ENCODE measurements at places on chromosomes 1 and 21. TPM values are rescaled to one million over a fixed set of nuclear protein-coding genes. Genes with fewer than 3 reads are reported as not detected.

Gene SLAMF9
- not detected for total RNA-seq

Gene MTOR
- 50.1 TPM for total RNA-seq

Gene KRTAP11-1
- total RNA-seq, result not detected

Gene FMO5
- 0.66 TPM for total RNA-seq

Gene LMOD1
- not detected for total RNA-seq

Gene GUCA2B
- not detected for total RNA-seq

Gene PWP2
- total RNA-seq, result 9.6 TPM

Gene RGSL1
- not detected for total RNA-seq

Gene SPRR2A
- total RNA-seq, result not detected

Gene NOTCH2
- 90.9 TPM for total RNA-seq

Gene TCHHL1
- total RNA-seq, result not detected

Gene PSRC1
- 19.6 TPM for total RNA-seq

Gene TNFRSF14
- 106 TPM for total RNA-seq

Gene TAF5L
- total RNA-seq, result 29.7 TPM

Gene HMGCL
- total RNA-seq, result 23.8 TPM

Gene PTPRC
- total RNA-seq, result 556 TPM

Gene RCSD1
- 129 TPM for total RNA-seq

Gene PEX19
- total RNA-seq, result 54.4 TPM

Gene FLG
- not detected for total RNA-seq

Gene ADORA3
- total RNA-seq, result not detected

Gene VWA5B1
- total RNA-seq, result not detected

Gene ASB17
- total RNA-seq, result not detected

Gene CFAP45
- 1.6 TPM for total RNA-seq

Gene PEF1
- total RNA-seq, result 47.1 TPM

Gene NTMT2
- not detected for total RNA-seq

Gene OR2W3
- not detected for total RNA-seq

Gene NPHS2
- total RNA-seq, result not detected

Gene SLC1A7
- not detected for total RNA-seq

Gene ACAP3
- 99.9 TPM for total RNA-seq

Gene LAX1
- total RNA-seq, result 20.3 TPM

Gene BARHL2
- not detected for total RNA-seq

Gene TACSTD2
- not detected for total RNA-seq

Gene GJA5
- not detected for total RNA-seq

Gene LAMC2
- not detected for total RNA-seq

Gene HAO2
- not detected for total RNA-seq

Gene GPR3
- 0.44 TPM for total RNA-seq

Gene SFN
- total RNA-seq, result 0.73 TPM

Gene LAMB3
- total RNA-seq, result 2.5 TPM

Gene LCE1A
- total RNA-seq, result not detected

Gene PSMG1
- total RNA-seq, result 62.9 TPM

Gene MROH9
- not detected for total RNA-seq

Gene TNFRSF4
- total RNA-seq, result 8.1 TPM

Gene ADAMTSL4
- 0.18 TPM for total RNA-seq

Gene RIPK4
- total RNA-seq, result not detected

Gene CNKSR1
- 1.5 TPM for total RNA-seq

Gene UMODL1
- total RNA-seq, result not detected

Gene SIPA1L2
- 0.91 TPM for total RNA-seq

Gene BLACAT1
- 0.19 TPM for total RNA-seq

Gene PTPN7
- total RNA-seq, result 410 TPM

Gene PROX1
- total RNA-seq, result not detected

Gene TMEM81
- total RNA-seq, result 3.0 TPM

Gene OR2L8
- not detected for total RNA-seq

Gene CFAP107
- total RNA-seq, result not detected

Gene CLCNKB
- total RNA-seq, result not detected

Gene DPM3
- 57.0 TPM for total RNA-seq

Gene STXBP3
- 46.3 TPM for total RNA-seq
